ENCODE measurements at places on chromosomes 1 and 21. TPM values are rescaled to one million over a fixed set of nuclear protein-coding genes. Genes with fewer than 3 reads are reported as not detected.

FAM177B gene
- not detected for total RNA-seq

OR10Z1 gene
- total RNA-seq: not detected

SPATA46 gene
- total RNA-seq: not detected

KPRP gene
- not detected for total RNA-seq

ST6GALNAC5 gene
- total RNA-seq: 12.4 TPM

DISP1 gene
- total RNA-seq: 10.1 TPM

ZYG11A gene
- total RNA-seq: not detected

Data from ovary (tissue), 10 donors.